GM13976 (cell line): ENCODE measurements at places on chromosomes 12 and 14.

GRCh38 chr12:59927032-59927431 is 331.2 kb downstream of the SLC16A7 start:
- no peak for DNase-seq

DNA sequence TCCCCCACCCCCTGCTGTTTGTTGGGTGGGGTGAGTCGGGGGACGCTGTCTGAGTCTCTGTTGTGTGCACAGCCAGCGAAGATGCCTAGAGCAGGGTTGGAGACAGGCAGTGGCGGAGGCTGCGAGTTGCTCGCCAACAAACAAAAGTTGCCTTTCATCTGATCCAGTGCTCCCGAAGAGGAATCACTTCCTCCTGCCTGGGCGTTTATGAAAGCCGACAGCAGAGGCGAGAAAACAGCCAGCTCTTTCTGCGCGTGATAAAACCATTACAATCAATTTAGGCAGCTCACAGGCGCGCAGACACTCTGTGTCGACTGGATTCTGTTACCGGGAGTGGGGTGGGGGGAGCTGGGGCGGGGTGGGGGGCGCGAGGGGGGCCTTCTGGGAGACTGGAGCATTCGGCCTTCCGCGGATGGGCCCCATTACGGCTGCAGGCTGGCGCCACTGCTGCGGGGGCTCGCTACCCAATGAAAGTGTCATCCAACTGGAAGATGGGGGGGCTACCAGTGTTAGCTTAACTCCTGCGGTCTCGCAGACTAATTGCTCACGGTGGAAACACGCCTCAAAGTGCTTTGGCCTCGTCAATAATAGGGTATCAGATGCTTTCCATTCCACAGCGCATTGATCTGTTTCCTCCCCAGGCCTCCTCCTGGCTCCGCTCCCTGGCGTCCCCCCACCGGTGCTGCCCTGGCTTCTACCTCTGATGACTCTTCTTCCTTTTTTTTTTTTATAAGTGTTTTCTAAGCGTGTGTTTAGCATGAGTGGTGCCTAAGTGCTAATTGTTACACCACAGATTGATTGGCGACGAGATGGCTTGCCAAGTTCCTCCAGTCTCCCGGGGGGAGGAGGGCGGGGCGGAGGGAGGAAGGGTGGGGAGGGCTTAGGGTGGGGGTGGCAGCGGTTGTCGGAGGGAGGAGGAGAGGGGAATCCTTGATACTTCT is 678.4 kb downstream of the MED13L start:
- DNase-seq = no peak

DNA sequence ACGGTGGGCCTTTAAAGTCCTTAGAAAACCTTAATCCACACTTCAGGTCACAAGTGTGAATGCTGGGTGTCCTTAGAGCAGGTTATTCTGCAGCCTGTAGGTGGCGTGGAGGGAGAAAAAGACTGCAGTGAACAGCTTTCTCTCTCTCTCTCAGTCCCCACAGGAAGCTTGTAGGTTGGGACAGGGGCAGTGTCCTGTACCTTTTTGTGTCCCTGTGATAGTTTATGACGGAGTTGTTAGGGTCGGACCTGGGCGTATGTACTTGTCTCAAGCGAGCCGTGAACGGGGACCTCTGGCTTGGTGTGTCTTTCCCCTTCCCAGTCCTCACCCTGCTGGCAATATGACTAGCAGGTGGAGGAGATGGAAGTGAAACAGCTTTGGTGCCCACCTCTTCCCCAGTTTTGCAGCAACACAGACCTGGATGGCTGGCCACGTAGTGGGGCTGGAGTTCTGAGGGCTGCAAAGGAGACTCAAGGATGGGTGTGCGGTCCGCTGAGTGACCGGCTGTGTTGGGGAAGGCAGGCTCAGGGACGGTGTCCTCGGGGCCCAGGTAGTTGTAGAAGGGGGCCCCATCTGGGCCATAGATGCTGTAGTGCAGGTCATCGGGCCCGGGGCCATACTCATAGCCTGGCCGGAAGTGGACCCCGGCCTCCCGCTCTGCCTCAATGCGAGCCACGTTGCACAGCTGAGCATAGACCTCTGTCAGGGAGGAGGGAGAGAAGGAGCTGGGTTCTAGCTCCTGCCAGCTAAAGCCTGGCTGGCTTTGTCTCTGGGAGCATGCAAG is 8.9 kb downstream of the ISCA2 start:
- DNase-seq = peak; percentile 66

DNA sequence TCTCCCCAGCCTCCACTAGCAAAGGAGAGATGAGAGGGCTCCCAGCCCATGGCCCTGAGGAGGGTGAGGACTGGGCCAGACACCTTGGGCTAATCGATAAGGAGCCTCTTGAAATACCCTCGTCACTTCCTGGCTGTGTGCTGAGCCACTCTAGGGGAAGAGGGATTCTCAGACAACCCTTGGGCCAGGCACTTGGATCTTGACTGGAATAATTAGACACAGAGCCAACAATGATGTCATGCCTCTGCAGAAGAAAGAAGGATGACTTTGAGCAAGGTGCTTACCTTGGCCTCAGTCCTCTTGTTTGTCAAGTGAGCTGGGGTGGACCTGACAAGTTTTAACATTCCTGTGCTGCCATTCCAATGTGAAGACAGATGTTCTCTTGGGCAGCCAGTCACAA is 83.1 kb downstream of the LRRC74A start:
- DNase-seq = no peak

DNA sequence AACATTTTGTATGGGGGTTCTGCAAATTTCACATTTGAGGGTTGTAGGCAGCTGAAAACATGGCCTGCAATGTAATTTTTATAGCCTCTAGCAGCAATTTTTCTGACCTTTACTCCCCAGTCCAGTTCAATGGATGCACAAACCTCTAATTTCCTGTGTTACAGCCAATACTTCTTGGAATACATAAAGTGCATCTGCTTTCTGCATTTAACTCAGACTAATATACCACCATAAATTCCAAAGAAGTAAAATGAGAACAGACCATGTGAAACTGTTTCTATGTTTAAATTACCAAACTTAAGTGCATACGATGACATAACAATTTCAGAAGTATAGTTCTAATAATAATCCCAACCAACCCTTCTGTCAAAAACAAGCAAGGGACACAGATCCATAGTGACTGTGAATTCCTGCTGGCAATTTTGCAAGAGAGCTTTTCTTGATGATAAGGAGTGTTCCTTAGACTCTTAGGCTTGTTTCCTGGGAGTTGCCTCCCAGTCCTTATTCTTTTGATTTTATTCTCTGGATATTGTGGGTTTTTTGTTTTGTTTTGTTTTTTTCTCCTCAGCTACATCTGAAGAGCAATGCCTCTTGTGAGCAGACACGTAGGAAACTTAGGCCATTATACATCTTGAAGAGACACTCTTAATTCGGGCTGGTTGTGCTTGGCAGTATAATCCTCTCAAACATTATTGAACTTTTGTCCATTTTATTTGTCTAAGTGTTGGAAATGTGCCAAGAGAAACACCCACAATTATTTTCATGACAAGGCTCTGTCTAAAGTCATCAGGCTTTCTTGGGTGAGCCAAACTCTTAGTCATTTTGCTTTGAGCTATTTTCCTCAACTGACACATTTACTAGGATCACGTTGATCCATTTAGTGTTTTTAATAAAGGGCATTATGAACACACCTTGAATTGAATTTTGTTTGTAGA is 51.3 kb upstream of the RERGL start:
- DNase-seq = no peak

GRCh38 chr12:21764950-21765349 is 9.6 kb downstream of the KCNJ8 start:
- no peak for DNase-seq

DNA sequence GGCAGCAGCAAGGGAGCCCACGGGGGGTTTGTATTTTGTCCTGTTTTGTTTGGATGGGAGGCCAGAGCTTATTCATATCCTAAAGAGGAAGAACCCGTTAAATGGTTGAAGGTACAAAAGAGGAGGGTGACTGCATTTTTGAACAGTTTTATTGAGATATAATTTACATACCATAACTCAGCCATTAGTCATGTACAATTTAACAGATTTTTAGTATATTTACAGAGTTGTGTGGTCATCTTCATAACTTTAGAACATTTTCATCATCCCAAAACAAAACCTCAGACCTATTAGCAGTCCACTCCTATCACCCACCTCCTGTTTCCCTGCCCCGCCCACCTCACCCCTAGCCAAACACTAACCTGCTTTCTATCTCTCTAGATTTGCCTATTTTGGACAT is 12.6 kb downstream of the NRDE2 start:
- DNase-seq = no peak

- no peak for DNase-seq
These were observed 77.7 kb downstream of the ARF6 start for GRCh38 chr14:49970474-49971147.

- DNase-seq = no peak
These were observed 113.8 kb upstream of the C14orf180 start for GRCh38 chr14:104465482-104466390.

- DNase-seq = peak; percentile 69
These were observed 49.2 kb downstream of the FBXW8 start for GRCh38 chr12:116959845-116960514.
